Lower leg skin (tissue), 4 donors: ENCODE measurements at places on chromosomes 5 and 9. TPM values are rescaled to one million over a fixed set of nuclear protein-coding genes. Genes with fewer than 3 reads are reported as not detected.

DNA sequence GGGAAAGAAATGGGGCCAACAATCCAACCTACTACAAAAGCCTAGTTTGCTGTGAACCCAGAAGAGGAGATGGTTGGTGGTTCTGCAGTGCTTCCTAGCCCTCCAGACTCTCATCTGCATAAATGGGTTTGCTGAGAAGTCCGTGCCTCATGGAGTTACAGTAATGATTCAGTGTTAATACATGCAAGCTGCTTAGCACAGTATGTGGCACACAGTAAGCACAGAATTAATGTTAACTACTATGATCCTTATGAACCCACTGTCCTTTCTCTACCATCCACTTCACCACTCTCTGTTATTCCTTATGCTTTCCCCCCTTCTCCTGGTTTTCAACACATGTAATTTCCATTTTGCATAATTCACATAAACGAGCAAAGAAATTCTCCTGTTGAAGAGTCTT lies 100.0 kb downstream of the ACTBL2 start:
- DNase-seq, result no peak

GRCh38 chr5:143207058-143207457 lies 196.4 kb downstream of the NR3C1 start:
- DNase-seq, result no peak

- peak; percentile 80 for DNase-seq
Observed at GRCh38 chr9:88979021-88979420, 12.2 kb upstream of the S1PR3 start.

DNA sequence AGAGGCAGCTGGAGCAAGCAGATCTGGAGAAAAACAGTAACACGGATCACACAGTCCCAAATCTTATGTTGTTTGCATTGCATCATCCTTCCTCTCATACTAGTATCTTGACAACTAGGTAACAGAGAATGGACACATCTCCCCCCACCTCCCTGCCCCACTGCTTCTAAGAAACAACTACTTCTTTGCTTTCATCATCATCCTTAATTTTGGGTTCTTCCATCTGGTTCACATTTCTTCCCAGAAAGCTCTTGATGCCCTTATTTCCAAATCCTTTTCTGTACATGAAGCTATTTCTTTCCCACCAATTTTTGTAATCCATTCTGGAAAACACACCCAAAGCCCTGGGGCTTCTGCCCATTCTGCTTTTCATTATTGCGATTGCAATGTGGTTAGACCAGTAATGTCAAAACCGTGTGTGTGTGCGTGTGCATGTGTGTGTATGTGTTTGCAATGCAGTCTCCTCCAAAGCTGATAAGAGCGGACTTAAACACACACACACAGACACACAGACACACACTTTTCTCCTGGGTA lies 254.7 kb upstream of the SLC30A5 start:
- DNase-seq, result peak; percentile 71

- DNase-seq, result peak; percentile 67
Observed at GRCh38 chr5:136082390-136083193, 50.1 kb upstream of the SMAD5 start.

GRCh38 chr5:42005561-42006153 lies 80.6 kb downstream of the FBXO4 start:
- DNase-seq, result no peak

DNA sequence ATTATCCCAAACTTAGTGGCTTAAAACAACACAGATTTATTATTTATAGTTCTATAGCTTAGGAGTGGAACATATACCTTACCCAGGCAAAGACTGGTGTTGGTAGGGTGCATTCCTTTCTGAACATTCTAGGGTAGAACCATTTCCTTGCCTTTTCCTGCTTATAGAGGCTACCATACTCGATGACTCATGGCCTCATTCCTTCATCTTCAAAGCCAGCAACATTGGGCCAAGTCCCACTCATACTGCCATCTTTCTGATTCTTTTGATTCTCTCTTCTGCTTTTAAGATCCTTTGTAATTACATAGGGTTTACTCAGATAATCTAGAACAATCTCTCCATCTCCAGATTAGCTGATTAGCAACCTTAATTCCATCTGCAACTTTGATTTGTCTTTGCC lies 452.7 kb upstream of the KLF4 start:
- no peak for DNase-seq

DNA sequence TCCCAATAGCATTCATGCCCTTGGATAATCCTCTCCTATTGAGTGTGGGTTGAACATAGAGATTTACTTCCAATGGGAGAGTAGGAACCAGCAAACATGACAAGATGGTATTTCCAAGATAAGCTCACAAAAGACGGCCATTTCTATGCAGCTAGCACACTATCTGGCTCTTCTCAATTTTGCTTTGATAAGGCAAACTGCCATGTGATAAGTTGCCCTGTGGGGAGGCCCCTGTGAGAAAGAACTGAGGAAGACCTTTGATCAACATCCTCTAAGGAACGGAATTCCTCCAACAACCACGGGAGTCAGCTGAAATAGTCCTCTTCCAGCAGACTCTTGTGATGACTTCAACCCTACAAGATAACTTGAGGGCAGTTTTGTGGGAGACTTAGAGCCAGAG lies 211.9 kb upstream of the TRPM3 start:
- no peak for DNase-seq

DNA sequence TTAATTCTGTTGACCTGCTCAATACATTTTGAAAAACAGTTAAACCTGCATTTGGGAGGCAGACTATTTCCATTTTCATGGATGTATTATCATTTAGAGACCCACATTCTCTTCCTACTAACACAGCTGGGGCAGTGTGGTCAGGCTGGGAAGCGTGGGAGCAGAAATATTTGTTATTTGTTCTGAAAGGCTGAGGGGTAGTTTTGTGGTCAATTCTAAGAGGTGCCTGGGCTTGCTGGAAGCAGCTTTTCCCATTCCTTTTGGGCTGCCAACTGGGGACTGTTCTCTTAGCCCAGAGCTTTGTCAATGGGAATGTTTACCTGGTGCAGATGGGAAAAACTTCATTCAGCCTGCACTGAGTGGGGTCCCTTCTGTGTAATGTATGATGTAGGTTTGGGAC lies 171.4 kb upstream of the DAP start:
- no peak for DNase-seq

- no peak for DNase-seq
Observed at GRCh38 chr9:96751815-96752214, 26.1 kb downstream of the ZNF510 start.

- DNase-seq, result no peak
Observed at GRCh38 chr5:61599370-61600122, 267.5 kb downstream of the ZSWIM6 start.

DNA sequence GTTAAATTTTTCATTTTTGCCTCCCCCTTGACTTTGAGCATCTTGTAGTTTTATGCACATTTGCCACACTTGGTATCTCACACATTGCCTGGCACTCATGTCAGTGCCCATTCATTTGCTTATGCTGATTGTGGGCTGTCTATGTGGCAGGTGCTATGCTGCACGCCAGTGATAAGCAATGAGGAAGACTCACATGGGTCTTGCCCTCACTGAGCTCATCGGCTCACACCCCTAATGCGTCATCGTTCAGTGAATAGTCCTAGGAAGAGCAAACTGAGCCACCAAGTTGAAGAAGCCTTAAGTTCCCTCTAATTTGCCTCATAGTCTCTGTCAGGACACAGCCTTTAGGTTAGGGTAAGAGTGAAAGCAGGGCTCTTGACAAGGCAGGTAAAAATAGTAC lies 209.4 kb upstream of the IL12B start:
- no peak for DNase-seq

GRCh38 chr5:159106193-159106568 lies 6.5 kb upstream of the EBF1 start:
- no peak for DNase-seq

- no peak for DNase-seq
Observed at GRCh38 chr5:37436146-37436934, 57.2 kb downstream of the WDR70 start.

DNA sequence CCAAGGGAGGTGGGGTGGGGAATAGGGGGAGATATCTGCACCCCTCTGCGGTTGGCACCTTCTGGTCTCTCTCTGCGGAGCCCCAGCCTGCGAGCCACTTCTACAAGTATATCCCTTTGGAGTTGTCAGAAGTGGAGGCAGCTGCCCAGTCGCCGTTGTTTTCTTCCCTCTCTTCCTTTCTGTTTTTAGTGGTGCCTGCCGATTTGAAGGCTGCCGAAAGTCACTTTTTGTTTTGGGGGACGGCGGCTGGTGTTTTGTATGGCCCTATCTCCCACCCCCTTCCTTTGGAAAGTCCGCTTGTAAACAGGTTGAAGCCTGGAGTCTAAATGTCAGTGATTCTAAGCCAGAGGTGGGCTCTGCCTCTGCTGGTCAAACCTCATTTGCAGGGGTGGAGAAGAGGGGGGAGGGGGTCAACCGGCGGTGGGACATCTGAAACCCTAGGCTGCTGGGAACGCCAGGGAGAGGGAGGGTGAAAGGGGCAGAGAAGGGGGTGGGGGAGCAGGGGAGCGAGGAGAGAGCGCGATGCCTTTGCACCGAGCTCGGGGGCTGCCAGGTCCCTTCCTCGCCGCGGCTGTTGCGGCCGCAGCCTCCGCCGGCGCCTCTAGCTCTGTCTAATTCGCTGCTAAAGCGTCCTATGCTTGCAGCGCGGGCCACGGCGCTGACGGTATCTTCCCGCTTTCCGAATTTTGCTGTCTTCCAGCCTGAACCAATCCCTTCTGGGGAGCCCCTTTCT lies at the start of gene FGF10:
TSS of gene FGF10 (minus strand) at position 331 of the 733 bp plus-strand sequence. CDS start 738 bp downstream, outside the sequence.
- DNase-seq, result no peak

DNA sequence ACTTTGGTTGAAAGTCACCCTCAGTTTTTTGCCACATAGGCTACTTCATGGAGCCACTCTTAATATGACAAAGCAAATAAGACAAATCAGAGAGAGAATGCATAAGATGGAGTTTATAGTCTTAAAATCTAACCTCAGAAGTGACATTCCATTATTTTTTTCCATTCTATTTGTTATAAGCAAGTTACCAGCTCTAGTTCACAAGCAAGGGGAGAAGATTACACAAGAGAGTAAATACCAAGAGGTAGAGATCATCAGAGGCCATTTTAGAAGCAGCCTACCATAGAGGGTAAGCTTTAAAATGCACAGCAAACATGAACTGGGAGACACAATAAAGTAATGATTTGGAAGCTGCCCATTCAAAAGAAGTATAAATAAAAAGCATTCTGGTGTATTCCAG lies 651.3 kb upstream of the MEF2C start:
- no peak for DNase-seq

- DNase-seq, result no peak
Observed at GRCh38 chr5:108878756-108879155, 131.1 kb downstream of the FER start.

DNA sequence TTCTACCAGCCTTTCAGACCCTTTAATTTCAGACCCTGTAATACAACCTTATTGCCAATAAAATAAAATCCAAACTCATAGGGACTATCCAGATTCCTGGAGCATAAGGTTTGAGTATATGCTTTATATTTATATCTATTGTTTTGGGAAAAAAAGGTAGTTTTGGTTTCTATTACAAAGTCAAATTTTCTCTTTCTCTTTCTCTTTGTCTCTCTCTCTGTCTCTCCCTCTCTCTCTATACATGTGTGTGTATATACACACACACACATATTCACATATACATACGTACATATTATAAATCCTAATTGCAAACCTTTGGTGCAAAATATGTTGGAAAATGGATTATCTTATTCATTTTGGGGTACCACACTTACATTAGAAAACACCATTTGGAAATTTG lies 39.0 kb downstream of the TMEM232 start:
- no peak for DNase-seq

DNA sequence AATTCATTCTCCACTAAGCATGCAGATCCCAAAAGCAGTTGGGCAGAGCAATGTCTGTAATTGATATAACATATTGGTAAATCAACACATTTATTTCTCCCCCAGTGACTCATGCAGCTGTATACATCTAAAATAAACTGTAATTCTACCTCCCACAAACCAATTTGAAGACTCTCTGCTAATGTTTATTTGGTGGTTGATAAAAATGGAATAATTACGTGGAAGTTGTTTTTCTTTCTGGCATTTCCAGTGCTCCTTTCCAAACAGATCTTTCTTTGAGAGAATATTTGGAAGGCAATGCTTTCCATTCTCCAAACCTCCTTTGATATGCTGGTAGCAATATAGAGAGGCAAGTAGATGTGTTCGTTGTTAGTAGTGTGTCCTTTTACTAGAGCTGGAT lies 194.7 kb downstream of the CHSY3 start:
- no peak for DNase-seq

DNA sequence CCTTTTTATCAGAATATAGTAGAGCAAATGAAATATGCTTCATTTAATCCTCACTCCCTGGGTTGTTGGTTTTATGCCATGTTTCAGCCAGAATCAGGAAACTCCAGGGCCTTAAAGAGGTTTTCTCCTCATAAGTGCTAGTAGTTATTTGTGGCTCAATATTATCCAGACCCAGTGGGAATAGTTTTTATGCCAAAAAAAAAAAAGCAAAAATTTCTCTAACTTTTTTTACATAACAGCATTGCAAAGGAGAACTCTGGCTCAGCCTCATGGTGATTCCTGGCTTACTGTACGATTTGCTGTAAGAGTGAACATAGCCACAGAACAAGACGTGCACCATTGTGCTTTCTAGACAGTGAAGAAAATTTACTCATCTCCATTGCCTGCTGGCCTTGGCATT lies 232.5 kb downstream of the PJA2 start:
- no peak for DNase-seq

- no peak for DNase-seq
Observed at GRCh38 chr5:6729386-6730310, 16.4 kb downstream of the TENT4A start.

TNFSF15 gene
- 0.08 TPM for total RNA-seq

FBP2 gene
- not detected for total RNA-seq

RANBP3L gene
- total RNA-seq, result 1.3 TPM

TNFSF8 gene
- 1.2 TPM for total RNA-seq

FOXD4L6 gene
- total RNA-seq, result not detected

TGFBR1 gene
- total RNA-seq, result 23.3 TPM

PAEP gene
- 0.71 TPM for total RNA-seq

TAF1L gene
- not detected for total RNA-seq

TRAF1 gene
- total RNA-seq, result 4.5 TPM

FAM169A gene
- total RNA-seq, result 0.08 TPM

TESK1 gene
- 20.8 TPM for total RNA-seq

ENG gene
- total RNA-seq, result 20.2 TPM

PIP5K1B gene
- total RNA-seq, result 0.42 TPM
